ENCODE measurements at places on chromosomes 5 and 9. TPM values are rescaled to one million over a fixed set of nuclear protein-coding genes. Genes with fewer than 3 reads are reported as not detected.
A peak's percentile ranks its signal among the peaks of the same experiment; 100 is the strongest.

Gene MLANA
- polyA plus RNA-seq: 1.0 TPM

Gene NUP188
- 53.9 TPM for polyA plus RNA-seq

DNA sequence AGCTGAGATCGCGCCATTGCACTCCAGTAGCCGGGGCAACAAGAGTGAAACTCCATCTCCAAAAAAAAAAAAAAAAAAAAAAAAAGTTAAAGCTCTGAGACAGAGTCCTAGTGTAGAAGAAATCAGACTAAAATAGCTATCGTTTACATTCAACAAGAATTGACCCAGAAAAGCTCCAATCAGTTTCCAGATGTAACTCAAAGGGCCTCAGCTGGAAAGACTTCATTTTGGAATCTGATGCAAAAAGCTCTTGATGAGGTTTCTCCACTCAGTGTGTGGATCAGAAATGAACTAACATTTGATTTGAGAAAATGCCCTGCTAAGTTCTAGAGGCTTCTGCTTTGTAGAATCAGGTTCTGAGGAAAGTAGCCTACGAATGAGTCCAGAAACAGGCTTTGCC lies 7.2 kb upstream of the C1QTNF2 start:
- no peak for DNase-seq

Gene FBP1
- polyA plus RNA-seq: 66.0 TPM

Gene MSMP
- not detected for polyA plus RNA-seq

DNA sequence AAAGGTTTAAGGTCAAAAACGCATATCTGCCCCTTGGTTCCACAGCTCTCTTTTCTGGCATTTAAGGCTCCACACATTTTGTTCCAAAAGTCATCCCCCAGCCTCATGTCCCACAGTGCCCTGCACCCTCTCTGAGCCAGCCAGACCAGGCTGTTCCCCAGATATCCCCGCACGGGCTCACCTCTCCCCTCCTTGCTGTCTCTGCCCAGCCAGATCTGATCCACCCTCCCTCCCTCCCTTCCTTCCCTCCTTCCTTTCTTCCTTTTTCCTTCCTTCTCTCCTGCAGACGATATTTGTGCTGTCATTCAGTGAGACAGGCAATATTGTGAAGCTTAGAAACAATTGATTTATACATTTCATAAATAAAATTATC lies 37.0 kb downstream of the DUSP1 start:
- DNase-seq: no peak

GRCh38 chr9:83749706-83750105 lies 41.9 kb upstream of the UBQLN1 start:
- no peak for DNase-seq

DNA sequence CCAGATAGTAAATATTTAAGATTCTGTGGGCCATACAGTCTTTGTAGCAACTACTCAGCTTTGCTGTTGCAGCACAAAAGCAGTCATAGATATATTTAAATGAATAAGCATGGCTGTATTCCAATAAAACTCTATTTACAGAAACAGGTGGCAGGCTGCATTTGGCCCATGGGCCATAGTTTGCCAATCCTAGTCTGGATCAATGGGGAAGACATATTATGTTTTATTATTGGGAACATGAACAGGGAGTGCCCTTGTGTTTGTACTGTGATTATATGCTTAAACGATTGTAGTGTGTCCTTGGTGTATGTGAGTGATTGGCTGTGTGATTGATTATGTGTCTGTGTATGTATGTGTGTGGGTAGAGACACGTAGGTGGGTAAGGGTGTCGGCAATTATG lies 12.0 kb upstream of the CCL27 start:
- DNase-seq: no peak

DNA sequence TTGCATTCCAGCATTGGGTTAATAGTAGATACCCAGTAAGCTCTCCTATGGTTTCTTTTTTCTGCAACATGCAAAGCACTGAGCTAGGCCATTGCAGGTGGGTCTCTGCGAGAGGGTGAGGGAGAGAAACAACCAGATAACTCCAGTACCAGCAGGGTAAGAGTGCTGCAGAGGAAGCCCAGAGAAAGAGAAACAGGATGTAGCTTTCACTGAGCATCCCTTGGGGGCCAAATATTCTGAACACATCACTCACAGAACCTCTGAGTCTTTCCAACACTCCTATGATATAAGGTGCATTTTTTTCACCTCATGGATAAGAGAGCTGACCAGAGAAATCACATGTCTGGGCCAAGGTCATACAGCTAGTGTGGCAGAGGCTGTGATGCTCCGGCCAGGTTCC lies 76.7 kb downstream of the TRIM32 start:
- no peak for DNase-seq

DNA sequence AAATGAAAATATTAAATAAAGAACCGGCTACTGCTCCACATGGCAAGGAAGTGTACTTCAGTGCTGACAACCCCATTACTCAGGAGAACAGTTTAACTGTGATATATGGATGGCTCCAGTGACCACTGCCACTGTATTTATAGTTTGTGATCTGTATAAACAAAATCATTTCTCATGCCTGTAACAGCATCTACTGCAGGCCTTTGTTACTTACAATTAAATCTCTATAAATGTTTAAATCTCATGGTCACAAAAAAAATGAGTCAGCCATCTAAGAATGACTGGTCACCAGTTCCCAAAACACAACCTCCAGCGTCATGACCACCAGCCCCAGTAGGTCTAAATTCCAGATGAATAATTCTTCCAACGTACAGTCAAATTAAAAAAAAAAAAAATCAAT lies 24.6 kb downstream of the SERINC5 start:
- no peak for DNase-seq

DNA sequence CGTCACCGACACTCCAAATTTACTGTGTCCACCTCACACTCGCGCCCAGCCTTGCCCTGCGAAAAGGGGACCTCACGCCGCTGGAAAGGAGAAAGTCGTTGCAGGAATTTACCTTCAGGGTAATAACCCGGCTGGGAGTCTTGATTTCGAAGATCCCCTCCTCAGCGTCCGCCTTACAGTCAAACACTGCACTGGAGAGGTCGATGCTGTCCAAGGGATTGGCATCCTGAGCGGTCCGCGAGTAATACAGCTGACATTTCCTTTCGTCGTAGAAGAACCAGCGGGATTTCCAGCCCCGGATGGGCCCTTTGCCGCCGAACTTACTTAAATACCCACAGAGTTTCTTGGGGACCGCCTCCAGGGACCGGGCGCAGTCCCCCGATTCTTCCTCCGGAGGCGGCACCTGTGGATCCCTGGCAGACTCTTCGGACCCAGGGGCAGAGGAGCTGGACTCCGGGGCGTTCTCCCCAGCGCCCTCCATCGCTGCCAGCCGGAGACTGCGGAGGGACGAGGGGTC lies 330 bp downstream of the TBC1D2 start:
- DNase-seq: no peak

GRCh38 chr5:154370813-154371212 lies 75.0 kb upstream of the SAP30L start:
- DNase-seq: no peak

DNA sequence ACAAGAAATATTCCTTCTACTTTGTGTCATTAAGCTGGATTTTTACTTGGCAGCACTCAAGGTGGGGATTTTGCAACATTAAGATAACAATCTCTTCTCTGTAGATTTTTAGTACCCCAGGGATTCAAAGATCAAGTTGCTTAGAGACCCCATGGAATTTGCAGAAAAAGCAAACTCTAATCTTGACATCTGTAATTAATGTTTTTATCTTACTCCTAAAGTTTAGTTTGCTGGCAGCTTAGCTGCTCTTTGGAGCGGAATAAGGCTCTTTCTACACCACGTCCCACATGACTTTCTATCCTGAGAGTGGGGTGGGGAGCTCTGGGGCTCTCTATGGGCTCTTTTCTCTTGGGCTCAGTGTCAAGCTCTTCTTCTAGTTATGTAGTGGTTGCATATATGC lies 21.7 kb upstream of the SPDL1 start:
- no peak for DNase-seq

DNA sequence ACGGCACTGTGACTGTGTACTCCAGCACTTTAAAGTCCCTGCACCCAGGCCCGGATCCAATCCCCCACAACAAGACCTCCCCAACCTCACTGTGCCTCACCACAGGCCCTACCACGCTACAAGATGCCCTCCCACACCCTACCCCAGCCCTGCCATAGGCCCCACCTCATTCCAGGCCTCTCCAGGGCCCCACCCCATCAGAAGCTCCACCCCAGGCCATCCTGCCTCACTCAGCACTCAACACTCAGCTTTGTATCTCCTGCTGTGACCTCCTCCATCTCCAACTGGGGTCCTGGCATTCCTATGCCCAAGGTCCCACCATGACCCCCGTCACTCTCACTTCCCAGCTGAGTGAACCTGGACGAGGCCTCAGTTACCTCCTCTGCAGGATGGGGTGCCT lies 38.8 kb downstream of the BARX1 start:
- no peak for DNase-seq

Gene SLCO4C1
- polyA plus RNA-seq: 26.7 TPM

- no peak for DNase-seq
Observed at GRCh38 chr9:127131871-127132270, 9.4 kb upstream of the ANGPTL2 start.

Gene ADAMTS16
- polyA plus RNA-seq: 72.4 TPM

GRCh38 chr5:151077967-151078366 lies 2.9 kb downstream of the TNIP1 start:
- no peak for DNase-seq

DNA sequence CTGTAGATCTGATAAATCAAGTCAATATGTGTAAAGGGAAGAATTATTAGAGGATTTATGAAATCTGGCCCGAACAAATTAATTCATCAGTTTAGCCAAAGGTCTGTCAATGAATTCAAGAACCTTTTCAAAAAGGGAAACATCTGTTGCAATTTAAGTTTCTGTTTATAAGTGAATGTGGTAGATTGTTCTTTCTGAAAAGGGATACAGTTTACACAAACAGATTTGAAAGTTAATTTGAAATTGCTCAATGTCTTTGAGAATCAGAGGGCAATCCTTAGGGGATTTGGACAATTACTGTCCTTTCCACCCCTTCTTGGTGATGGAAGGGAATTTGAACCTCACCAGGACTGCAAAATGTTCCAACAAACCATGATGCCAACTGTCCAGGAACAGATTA lies 29.7 kb upstream of the ERCC6L2 start:
- DNase-seq: no peak

GRCh38 chr9:27749838-27750237 lies 176.6 kb upstream of the C9orf72 start:
- no peak for DNase-seq

Gene PCDHB2
- 6.6 TPM for polyA plus RNA-seq

DNA sequence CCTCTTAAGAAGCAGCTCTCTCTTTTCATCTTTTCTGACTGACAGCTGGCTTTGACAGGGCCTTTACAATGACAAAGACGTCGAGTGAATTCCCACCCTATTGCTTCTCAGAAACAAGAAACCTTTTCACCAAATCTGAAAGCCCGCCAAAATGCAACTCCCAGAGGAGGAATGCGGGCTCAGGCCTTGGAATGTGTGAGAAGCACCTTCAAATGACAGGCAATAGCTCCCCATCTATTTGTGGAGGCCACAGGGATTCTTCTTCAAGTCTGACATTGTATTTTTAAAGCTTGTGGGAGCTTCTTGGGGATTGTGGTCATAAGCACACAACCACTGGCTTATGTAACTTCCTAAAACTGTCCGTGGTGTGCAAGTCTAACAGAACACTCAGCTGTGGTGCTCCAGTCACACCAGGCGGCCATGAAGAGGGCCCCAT lies 72.7 kb downstream of the DPYSL3 start:
- no peak for DNase-seq

DNA sequence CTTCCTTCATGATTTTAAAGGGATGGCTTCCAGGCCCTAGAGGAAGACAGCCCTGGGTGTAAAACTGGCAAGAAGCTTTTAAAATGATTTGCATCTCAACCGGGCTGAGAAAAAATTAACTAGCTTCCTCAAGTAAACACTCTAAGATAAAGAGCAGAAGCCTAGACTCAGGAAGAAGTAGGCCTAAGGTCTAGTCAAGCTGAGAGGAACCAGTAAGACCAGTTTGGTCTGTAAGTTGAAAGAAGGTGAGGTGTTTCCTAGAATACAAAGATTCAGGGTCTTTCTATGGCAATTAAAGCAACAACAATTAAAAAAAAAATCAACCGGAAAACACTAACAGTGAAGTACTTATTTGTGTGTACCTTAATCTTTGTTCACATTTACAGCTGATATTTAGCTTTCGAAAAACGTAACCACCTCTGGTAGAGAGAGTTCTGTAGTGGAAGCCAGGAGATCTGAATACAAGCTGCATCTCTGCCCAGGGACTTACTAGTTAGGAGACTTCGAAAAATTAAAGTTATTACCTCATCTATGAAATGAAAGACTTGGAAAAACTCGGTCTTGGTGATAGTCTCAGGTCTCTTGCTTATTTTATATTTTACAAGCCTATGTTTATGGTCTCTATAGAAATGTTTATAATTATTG lies 75.7 kb downstream of the TUSC1 start:
- DNase-seq: peak; percentile 15

Gene PSAT1
- 76.7 TPM for polyA plus RNA-seq

DNA sequence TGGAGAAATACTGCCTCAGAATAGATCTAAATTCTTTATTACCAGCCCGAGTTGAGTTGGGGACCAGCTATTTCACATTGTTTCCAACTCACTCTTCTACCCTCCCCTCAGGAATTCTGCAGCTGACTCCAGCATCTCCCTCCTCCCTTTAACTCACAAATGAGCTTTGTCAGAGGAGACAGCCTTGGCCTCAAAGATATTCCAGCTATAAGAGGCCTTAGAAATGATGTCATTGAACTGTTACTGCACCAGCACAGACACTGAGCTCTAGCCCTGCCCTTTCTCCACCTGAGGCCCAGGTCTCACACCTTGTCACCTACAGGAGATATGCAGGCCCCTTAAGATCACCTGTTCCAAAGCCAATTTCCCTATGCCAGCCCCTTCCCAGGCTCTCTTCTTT lies 78.4 kb upstream of the ATP10B start:
- DNase-seq: peak; percentile 55

DNA sequence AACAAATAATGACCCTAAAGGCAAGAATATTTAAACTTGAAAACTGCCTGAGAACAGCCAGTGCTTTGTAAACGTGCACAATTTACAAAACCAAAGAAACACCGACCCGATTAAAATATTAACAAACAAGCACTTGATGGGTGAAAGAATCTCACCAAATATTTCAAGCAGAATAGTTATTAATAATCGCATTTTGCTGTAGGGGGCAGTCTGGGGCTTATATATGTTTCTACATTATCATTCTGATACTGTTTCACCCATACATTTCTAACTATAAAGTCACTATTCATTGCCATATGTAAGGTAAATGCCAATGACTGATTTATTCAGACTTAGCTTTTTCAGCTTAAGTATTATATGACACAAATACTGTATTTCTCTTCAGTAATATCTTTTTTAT lies 37.7 kb downstream of the UBAP2 start:
- no peak for DNase-seq

GRCh38 chr9:121192518-121192917 lies 9.2 kb downstream of the RAB14 start:
- DNase-seq: no peak
